ENCODE measurements at places on chromosomes 11 and 22.

DNA sequence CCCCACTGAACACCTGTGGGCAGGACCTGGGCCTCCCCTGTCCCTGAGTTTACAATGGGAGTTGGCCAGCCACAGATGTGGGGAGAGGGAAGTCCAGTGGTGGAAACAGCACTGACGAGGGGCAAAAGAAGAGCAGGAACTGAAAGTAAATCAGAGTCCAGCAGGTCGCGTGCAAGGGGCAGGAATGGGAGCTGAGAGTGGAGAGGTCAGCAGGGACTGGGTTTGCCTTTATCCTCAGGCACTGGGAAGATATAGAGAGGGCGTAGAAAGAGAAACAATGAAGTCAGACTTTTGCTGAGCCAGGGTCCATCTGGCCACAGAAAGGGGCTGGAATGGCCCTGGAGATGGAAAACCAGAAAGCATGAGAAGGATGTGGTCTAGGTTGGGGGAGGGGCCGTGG, 8.5 kb downstream of the P2RY6 start:
- DNase-seq = no peak

GRCh38 chr22:17634696-17635095, 3.9 kb upstream of the BCL2L13 start:
- DNase-seq = no peak

- DNase-seq = no peak
Observed at GRCh38 chr11:35260342-35260985, 121.5 kb downstream of the CD44 start.

GRCh38 chr11:92364177-92364576, 139.6 kb downstream of the FAT3 start:
- no peak for DNase-seq

DNA sequence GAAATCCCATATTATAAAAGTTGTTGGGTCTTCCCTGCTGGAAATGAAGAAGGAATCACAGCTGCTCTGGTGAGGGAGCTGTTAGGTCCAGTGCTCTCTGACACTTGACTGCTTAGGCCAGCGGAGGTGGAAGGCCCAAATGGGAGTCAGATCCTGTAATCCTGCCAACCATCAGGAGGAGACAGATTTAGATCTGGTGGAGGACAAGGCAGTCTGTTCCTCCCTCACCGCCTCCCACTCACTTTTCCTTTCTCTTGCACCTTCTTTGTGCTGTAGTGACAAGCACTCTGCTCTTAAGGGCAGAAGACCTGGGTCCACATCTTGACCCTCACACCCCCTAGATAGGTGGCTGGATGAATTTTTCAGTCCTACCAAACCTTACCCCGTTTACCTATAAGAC, 59.7 kb upstream of the CHST1 start:
- DNase-seq = no peak
